ENCODE measurements at places on chromosomes 2 and 18. TPM values are rescaled to one million over a fixed set of nuclear protein-coding genes. Genes with fewer than 3 reads are reported as not detected.

GRCh38 chr2:95323347-95324155 is 26.4 kb downstream of the KCNIP3 start:
- DNase-seq = peak; percentile 61

DNA sequence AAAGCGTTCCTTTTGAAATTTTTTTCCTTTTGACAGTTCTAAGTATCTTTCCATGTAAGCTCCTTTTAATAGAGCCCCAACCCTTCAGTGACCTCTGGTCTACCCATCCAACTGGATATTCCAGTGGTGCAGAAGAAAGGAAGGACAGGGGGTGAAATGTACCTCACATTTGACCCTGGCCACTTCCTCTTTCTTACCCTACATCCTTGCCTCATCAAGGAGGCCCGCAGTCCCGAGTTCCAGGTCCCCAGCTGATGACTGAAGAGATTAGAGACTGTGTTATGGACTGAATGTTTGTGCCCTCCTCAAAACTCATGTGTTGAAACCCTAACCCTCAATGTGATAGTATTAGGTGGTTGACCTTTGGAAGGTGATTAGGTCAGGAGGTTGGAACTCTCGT is 158.1 kb downstream of the RBM43 start:
- DNase-seq = no peak

- DNase-seq = no peak
Observed at GRCh38 chr18:31450409-31450808, 2.9 kb downstream of the DSG3 start.

DNA sequence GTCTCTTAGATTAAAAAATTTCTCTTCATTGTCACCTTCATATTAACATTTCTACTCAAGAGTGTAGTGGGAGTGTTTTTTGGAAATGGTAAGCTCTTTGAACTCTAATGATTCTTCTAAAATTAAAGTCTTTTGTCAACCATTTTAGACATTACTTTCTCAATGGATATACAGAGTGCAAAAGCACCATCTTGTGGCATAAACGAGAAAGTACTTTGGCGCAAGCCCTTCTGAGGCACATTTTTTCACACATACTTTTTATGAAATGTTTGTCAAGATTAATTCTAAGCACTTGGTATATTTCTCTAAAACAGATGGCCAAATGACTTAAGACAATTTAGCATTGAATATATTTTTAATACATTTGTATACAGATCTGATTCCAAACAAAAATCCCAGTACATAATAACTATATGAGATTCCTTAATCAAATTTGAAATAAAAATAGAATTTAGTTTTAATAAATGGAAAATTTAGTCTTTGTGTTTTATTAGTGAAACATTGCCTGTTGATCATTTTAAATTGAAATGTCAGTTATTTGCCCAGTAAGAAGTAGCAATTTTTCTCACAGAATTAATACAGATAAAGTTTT is 63.3 kb upstream of the GALNT5 start:
- DNase-seq = no peak

The DLGAP1 gene
- 4.1 TPM for total RNA-seq

The KCNK3 gene
- total RNA-seq = 11.0 TPM

The GKN1 gene
- not detected for total RNA-seq

The IFIH1 gene
- 15.1 TPM for total RNA-seq

The CFC1 gene
- total RNA-seq = 0.92 TPM

The PCARE gene
- total RNA-seq = not detected

The MAP3K19 gene
- total RNA-seq = not detected

The AMER3 gene
- 0.52 TPM for total RNA-seq

The MBD1 gene
- 75.1 TPM for total RNA-seq
